ENCODE measurements at places on chromosomes 12 and 14.
A peak's percentile ranks its signal among the peaks of the same experiment; 100 is the strongest.

- no peak for DNase-seq
Measured at GRCh38 chr12:57299514-57300016, 48.6 kb upstream of the STAC3 start.

DNA sequence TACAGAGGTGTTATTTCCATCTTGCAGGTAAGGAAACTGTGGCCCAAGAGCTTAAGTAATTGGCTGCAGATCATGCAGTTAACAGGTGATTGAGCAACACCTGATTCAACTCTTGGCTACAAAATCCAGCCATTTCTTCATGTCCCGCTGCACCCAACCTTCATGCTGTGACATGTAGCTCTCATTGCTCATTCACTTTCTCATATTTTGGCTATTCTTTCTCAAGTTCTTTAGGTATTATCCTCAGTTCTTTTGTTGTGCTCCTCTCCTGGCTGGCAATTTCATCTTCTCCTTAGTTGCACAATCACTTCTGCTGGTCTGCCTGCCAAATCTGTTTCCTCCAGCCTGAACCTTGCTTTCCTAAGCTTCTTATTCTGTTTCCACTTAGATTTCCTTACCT lies 300.8 kb downstream of the SSPN start:
- no peak for DNase-seq

DNA sequence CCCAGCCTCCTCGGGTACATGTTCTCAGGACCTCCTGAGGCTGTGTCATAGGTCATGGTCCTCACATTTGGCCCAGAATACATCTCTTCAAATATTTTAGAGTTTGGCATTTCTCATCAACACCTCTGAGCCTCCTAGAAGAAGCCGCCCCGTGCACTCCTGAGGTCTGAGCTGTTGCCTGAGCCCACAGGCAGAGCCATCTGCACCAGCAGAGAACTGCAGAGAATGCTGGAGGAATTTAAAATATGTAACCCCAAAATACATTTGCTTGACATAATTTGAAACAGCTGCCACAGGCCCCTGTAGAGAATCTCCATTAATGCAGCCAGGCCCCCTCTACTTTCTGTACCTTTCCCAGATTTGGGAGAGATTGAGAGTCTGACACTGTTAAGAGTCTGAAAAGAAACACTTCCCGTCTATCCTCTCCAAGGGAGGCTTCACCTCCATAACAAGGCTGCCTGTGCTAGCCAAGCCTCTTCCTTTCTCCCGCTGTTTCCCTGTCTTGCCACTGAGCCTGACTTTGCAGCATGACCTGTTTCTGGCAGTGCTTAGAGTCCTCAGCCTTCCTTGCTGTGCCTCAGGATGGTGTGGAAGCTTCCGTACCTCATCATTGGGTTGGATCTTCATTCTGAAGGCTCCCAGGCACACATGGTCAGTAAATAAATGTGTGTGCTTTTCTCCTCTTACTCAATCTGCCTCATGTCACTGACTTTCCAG lies 95.4 kb upstream of the SFSWAP start:
- DNase-seq, result no peak

DNA sequence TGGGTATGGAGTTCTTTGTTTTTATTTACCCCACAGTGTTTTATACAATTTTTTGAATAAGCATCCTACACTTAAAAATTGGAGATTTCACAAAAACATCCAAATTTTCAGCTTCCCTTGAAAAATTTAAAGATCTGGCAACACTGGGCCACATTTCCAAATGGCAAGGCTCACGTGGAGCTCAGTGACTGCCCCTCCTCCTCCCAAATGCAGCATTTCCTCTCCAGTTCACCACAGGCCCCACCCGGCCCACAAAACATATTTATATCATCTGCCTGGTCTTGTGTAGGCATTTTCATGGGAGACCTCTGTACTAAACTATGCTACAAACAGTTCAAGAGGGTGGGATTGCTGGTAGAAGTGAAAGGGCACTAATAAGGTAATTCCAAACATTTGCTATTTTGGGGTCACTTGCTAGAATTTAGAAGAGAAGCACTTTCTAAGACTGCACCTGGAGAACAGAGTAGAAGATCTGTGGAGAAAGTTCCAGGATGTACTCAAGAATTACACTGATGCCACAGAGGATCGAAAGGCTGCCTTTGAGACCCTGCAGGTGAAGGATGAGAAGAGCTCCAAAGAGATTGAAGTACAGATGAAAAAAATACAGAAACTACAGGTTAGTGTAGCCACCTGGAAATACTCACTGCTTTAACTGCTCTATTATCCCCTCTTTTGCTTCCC lies 7.3 kb downstream of the FKBP11 start:
- peak; percentile 17 for DNase-seq

- no peak for DNase-seq
Measured at GRCh38 chr12:20006871-20007730, 361.2 kb upstream of the PDE3A start.

DNA sequence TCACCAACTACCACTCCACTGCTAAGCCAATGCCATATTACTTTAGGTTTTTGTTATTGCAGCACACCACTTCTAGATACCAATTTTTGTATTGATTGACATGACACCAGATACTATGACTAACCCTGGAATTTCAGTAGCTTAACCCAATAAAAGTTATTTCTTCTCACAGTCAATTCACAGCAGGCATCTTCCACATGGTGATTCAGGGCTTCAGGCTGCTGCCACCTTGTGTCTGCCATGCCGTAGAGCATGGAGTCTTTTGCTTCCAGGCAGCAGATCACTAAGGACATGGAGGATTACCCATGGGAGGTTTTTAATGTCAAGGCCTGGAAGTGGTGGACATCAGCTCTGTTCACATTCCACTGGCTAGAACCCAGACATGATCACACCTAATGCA lies 56.4 kb upstream of the LTA4H start:
- DNase-seq, result no peak

- no peak for DNase-seq
Measured at GRCh38 chr14:91392623-91393303, 24.9 kb downstream of the CCDC88C start.

- DNase-seq, result no peak
Measured at GRCh38 chr14:45785240-45785639, 532.2 kb upstream of the MIS18BP1 start.

GRCh38 chr14:100329233-100330006 lies 6.3 kb downstream of the SLC25A47 start:
- no peak for DNase-seq

- no peak for DNase-seq
Measured at GRCh38 chr14:35384455-35385041, 20.0 kb downstream of the NFKBIA start.

GRCh38 chr12:57216014-57216911 lies at the start of gene NXPH4:
Gene NXPH4 (plus strand): TSS chr12:57216794. CDS start chr12:57216970, 176 bp downstream.
- DNase-seq, result peak; percentile 51

- DNase-seq, result no peak
Measured at GRCh38 chr12:123948796-123949769, 23.5 kb downstream of the CCDC92 start.

DNA sequence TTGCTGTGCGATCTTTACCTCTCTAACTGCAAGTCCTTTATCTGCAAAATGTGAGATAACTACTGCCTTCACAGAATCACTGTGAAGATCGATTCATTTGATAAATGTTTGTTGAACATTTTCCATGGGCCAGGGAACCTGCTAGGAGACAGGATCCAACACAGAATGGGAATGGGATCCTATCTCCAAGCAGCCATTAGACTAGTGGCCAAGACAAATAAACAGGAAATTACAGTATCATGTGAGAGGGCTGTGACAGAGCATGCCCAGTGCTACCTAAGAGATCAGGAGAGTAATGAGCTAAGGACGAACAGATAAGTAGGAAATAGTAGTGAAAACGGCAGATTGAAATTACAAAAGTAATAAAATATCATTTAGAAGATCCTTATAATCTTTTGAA lies 105.7 kb downstream of the GRIN2B start:
- DNase-seq, result no peak

DNA sequence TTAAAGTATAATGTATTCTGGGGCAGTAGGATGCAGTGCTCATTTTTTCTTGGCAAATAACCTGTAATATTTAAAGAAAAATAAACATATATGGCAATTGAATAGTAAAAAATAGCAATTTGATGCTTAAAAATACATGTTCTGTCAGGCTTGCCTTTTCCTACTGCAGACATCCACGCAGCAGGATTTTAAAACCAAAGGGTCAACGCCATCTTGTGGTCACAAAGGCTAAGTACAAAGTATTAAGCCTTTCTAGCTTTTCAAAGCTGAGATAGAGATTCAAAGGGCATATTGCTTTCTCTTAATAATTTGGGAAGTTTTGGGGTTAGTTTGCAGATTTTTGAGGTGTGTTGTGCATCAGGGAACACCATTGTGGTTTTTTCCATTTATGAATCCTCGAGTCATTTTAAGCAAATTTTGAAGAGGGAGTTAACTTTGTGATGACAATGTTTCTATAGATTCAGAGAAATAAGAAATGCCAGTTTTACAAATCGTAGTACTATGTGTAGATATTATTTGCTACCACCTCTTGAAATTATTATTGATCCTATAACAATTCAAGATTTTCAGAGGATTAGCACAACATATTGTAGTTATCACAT lies 4.7 kb upstream of the CCER1 start:
- no peak for DNase-seq

DNA sequence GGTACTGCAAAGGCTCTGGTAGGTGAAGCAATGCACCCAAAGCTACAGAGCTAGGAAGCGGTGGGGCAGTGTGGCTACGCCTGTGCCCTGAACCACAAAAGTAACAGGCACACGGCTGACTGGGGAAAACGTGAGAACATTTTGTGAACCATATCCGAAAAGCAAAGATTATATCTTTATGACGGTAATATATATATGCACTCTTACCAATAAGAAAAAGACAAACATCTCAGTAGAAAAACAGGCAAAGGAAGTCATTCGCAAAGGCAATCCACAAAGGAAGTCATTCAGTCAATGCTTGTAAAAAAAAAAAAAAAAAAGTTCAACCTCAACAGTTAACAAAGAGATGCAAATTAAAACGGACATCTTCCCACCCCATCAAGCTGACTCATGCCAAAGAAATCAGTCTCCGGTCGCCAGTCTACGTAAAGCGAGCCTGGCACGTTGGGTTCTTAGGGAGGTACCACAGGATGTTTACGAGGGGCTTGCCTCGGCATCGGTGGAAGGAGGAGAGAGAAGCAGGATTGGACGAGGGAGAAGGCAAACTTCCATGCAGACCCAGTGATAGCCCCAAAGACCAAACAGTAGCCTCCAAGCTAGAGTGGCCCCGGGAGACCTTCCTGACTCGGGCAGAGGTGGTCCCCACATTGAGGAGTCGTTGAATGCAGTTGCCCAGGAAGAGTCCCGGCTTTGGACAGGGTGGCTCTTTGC lies 39.4 kb upstream of the PPP2R5C start:
- DNase-seq, result peak; percentile 49

- DNase-seq, result no peak
Measured at GRCh38 chr14:59870277-59871165, at the start of gene RTN1. Gene RTN1 (minus strand): TSS chr14:59870776. CDS start chr14:59870630, 146 bp downstream.

DNA sequence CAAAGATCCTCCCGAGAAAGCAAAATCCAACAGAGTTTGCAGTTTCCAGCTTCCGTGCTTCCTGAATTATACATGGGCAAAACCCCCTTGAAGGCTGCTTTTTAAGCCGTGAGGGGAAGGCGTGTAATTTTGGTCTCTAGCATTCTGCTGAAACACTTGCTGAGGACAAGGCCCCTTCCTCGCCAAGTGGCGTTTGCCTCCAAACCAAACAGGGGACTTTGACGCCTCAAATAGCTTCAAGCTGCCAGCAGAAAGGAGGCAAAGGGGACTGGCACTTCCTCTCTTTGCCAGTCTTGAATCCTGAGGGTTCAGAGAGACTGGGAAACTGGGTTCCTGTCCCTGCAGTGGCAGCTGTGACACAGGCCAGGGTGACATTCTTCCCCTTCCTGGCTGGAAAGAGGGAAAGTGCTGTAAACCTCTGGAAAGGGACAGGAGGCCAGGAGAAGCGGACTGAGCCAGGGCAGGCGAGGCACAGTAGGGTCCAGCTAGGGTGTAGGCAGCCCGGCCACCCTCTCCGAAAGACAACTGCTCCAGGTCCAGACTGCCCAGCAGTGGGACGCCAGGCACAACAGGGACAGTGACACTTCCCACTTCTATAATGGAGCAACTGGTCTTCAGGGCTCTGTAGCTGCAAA lies 96.2 kb upstream of the MED13L start:
- DNase-seq, result no peak

DNA sequence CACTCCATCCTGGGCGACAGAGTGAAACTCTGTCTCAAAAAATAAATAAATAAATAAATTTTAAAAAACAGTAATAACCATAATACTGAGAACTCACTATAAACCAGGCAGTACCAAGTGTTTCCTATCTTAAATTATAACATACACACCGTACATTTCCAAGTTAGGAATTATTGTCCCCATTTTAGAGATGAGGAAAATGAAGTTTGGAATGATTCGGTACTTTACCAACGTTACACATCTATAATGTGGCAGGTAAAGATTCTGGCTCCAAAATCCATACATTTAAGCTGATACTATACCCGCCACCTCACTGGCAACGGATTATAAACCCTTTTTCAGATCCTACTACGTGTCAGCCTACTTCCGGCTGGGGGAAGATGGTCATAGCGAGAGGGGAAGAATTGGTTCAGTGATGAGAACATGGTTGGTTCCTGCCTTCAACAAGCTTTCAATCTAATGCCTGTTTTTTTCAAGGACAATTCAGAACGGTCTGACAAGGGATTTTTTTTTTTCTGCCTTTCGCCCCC lies 105.9 kb upstream of the ATF7IP start:
- no peak for DNase-seq

DNA sequence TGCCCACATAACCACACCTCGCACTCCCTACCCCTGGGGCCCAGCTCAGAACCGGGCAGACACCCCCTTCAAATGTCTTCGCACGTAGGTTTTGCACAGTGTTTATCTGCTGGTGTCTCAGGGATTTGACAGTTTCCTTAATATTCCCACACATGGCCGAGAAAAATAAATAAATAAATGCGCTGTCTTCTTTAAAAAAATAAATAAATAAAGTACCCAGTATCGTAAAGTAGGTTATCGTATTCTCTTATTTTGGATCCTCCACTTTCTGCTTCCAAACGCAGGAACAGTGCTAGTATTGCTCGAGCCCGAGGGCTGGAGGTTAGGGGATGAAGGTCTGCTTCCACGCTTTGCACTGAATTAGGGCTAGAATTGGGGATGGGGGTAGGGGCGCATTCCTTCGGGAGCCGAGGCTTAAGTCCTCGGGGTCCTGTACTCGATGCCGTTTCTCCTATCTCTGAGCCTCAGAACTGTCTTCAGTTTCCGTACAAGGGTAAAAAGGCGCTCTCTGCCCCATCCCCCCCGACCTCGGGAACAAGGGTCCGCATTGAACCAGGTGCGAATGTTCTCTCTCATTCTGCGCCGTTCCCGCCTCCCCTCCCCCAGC lies 710 bp upstream of the FOS start:
- no peak for DNase-seq

DNA sequence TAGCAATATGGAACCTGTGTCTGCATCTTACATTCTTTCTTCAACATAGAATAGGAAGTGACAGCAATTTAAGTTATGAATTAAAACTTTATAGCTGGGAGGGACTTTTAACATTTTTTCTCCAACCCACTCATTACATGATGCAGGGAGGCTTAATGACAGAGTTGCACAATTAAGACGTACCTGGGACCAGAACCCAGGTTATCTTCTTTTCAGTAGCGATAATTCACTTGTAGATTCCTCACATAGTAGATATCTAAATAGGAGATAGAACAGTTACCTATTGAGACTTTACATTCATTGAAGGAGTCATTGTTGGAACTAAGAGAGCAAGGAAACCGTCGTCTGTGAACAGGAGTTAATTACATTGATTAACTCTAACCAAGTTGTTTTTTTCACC lies 5.1 kb downstream of the SRGAP1 start:
- no peak for DNase-seq

- no peak for DNase-seq
Measured at GRCh38 chr12:93230326-93230720, 147.4 kb upstream of the NUDT4 start.
